ENCODE measurements at places on chromosomes 5 and 9. TPM values are rescaled to one million over a fixed set of nuclear protein-coding genes. Genes with fewer than 3 reads are reported as not detected.

Gene FOXI1
- total RNA-seq = not detected

Gene SPAG8
- 7.0 TPM for total RNA-seq

Gene ZNF483
- 19.4 TPM for total RNA-seq

Gene ANKRD20A1
- not detected for total RNA-seq

Gene ZBTB34
- total RNA-seq = 8.5 TPM

Gene SYK
- total RNA-seq = 7.5 TPM

Gene IPO11
- 24.1 TPM for total RNA-seq

Gene GPR151
- not detected for total RNA-seq

Gene SLC27A6
- total RNA-seq = not detected

Gene PCDHGA1
- 0.38 TPM for total RNA-seq

Gene CTSV
- not detected for total RNA-seq

Gene OR1J2
- total RNA-seq = not detected

Gene TCF7
- 911 TPM for total RNA-seq

Gene IL13
- total RNA-seq = 0.31 TPM

Gene TIGD6
- total RNA-seq = 6.0 TPM

Gene FAM78A
- total RNA-seq = 80.9 TPM

Gene OTULINL
- total RNA-seq = 47.0 TPM

Gene ANKRD18B
- not detected for total RNA-seq

Gene FOXD4L4
- 0.44 TPM for total RNA-seq

Gene DBH
- not detected for total RNA-seq

Gene ADAMTS12
- total RNA-seq = 0.05 TPM

Gene ORM1
- not detected for total RNA-seq

Gene ENTPD2
- not detected for total RNA-seq

Gene CCNJL
- total RNA-seq = not detected

Gene PTGES2
- 69.2 TPM for total RNA-seq

Gene CCDC183
- total RNA-seq = 1.4 TPM

Gene FAM221B
- total RNA-seq = not detected

Gene DNAJC21
- 62.6 TPM for total RNA-seq

Gene ENC1
- total RNA-seq = 0.65 TPM

Gene HARS2
- 68.0 TPM for total RNA-seq

Gene RNF183
- total RNA-seq = not detected

Gene ELL2
- total RNA-seq = 13.0 TPM

Gene PCDHB16
- total RNA-seq = not detected

Gene TJP2
- total RNA-seq = 4.2 TPM

Gene APBA1
- total RNA-seq = 0.49 TPM

Gene LHX2
- total RNA-seq = not detected

Gene FAM169A
- 23.7 TPM for total RNA-seq

Gene CCDC152
- total RNA-seq = 7.8 TPM

Gene NXNL2
- total RNA-seq = not detected

Gene ROPN1L
- 0.57 TPM for total RNA-seq

Gene SH3PXD2B
- 0.55 TPM for total RNA-seq

Gene DPYSL3
- total RNA-seq = not detected

Gene PRUNE2
- total RNA-seq = not detected

Gene GABRA1
- total RNA-seq = not detected

Data from naive thymus-derived CD8-positive, alpha-beta T cell (primary cell).